ENCODE measurements at places on chromosomes 5 and 9.

- DNase-seq, result peak; percentile 45
Measured at GRCh38 chr5:111223787-111224560, at the start of gene CAMK4. TSS of gene CAMK4 (plus strand) at chr5:111224384. CDS start at chr5:111224484, 100 bp downstream.

DNA sequence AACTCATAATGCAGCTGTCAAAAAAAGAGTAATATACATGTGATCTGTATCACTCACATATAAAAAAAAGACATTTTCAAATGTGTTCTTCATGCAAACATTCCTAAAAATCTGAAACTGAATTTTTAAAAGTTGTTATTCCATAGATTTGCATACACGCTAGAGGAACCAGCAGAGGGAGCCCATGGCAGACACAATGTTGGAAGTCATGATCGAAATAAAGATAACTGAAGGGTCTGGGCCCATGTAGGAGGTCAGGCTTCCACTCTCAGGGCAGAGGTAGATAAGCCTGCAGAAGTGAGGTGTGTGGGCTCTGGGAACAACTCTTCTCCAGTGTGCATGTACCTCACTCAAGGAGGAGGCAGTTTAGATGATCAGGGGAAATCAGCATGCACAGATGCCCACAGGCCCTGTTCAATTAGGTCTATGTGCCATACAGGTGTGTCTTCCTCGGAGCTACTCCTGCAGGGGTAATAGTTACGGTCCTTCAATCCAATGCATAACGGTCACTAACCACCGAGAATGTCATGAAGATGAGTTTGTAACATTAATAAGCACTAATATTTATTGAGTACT, 208.6 kb downstream of the EPB41L4A start:
- no peak for DNase-seq

DNA sequence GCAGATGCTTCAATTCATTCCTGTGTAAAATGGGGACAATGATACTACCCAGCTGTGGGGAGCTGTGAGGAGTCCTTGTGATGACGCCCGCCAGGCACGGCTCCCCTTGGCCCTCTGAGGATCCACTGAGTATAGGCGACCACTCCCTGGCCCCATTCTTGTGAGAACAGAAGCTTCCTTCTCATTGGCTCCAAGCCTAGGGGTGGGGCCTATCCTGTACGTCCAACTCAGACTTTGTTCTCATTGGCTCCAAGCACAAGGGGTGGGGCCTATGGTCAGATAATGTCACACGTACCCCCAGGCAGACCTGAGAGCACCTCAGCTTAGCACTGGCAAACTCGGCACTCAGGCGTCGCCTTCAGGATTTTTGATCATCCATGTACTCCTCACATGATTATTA, 232.9 kb upstream of the MVB12B start:
- DNase-seq, result no peak

GRCh38 chr9:33695856-33696255, 99.5 kb upstream of the PRSS3 start:
- DNase-seq, result no peak

DNA sequence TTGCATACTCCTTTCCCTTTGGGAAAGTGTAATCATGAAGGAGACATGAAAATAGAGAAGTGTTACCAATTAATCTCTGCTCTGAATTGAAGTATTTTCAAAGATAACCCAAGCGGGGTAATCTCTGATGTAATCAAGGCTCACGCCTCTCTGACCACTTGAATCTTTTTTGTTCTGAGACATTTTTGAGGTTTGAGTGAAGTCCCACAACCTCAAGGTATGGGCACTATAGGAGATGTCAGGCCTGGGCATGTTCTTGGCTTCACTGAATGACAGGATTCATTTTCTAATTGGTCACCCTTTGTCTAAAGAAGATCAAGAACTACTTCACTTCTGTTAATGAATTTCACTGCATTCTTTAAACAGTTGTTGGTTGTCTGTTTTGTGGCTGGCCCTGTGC, 23.7 kb downstream of the ENHO start:
- no peak for DNase-seq

GRCh38 chr9:2140600-2141223, 125.6 kb downstream of the SMARCA2 start:
- no peak for DNase-seq

DNA sequence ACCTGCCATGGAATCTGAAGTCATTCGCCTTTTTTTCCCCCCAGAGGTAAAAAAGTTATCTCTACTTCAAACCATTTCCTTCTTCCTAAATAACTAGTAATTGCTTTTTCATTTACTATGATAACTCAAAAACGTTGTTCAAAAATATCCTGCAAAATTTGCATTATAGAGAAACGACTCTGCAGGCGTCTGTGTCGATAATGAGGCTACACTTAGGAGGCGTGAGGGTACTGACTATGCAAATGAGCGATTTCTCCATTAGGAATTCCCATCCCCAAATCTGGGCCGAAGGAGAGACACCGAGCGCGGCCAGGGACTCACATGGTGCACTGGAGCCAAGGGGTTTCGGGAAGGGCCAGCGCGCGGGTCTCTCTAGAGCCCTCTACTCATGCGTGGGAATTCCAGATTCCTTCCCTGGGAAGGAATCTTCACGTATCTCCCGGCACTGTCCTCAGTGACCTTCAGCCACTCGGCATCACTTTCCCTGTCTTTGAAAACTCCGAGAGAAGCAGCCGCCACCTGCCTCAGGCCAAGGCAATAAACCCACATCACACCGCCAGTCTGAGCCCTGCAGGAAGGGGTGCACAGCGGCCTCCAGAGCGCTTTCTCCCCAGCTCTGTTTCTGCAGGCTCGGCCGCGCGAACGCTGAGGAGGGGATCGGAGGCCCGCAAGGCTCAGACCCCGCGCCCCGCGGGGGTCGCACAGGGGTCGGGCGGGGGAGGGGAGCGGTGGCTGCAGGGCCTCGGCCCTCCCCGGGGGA, 718 bp upstream of the DENND4C start:
- peak; percentile 38 for DNase-seq

- DNase-seq, result no peak
Measured at GRCh38 chr9:134967547-134967930, 49.8 kb upstream of the FCN1 start.

- DNase-seq, result no peak
Measured at GRCh38 chr9:132644251-132644650, 25.5 kb downstream of the DDX31 start.

GRCh38 chr5:81826128-81826527, 75.2 kb upstream of the SSBP2 start:
- no peak for DNase-seq

DNA sequence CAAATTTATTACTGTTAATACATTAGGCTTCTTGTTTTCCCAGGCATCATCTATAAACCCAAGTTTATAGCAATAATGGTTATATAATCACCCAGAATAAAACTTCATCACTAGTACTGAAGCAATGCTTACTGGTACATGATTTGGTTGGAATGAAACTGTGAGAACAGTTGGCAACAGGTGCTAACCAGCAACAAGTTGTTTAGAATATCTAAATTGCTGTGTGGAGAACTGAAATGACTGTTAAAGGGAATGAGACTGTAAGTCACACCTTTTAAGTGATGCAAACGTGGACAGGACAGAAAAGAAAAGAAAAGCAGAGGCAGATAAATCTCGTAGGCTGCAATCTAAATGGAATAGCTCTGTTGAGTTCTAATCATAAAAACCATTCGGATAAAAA, 2.5 kb downstream of the YIPF5 start:
- DNase-seq, result no peak

- no peak for DNase-seq
Measured at GRCh38 chr5:93120051-93120450, 461.0 kb downstream of the NR2F1-AS1 start.

GRCh38 chr5:57179262-57180200, 5.7 kb downstream of the GPBP1 start:
- DNase-seq, result no peak

DNA sequence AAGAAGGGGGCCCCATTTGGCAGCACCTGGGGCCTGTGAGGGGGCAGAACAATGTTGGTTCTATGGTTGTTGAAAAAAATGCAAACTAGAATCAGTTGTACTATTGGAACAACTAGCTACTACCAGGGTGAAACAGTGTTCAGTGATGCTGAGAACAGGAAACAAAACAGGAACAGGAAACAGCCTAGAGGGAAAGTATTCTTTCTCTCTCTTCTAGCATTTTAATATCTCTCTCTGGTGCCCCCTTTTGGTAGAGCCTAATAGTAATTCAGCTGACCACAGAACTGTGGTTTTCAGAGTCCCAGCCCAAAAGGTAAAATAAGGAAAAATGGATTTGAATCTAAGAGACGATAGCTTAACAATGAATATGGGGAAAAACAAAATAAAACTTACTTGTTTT, 138.0 kb upstream of the KCNN2 start:
- DNase-seq, result no peak

DNA sequence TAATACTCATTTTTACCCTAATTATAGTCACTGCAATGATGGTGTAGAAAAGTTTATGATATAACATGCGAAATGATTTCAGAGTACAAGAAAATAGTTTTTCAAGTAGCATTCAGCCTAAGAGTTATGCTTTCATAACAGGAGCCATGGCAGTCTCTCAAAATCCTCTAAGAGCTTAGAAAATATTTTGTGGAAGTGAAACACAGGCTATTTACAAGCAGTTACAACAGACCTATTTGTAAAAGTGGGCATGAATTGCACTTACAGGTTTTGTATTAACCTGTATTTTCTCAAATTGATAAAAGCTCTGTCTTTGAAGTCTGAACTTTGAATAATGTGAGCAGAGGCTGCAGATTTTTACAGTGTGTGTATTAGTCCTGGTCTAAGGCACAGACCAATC, 523.3 kb downstream of the LRRC70 start:
- no peak for DNase-seq

GRCh38 chr9:108910402-108910801, 23.5 kb downstream of the ELP1 start:
- DNase-seq, result no peak

DNA sequence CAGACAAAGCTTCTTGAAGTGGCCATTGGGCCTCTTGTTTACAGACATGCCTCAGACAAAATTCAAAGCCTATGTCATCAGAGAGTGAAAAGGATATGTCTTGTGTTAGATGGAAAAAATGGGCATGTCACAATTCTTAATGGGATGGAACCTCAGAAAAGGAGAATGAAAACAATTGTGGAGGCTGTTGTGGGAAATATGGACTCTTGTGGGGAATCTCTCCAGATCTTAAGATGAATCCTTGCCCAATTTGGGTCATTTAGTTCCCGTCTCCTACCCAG, 19.5 kb downstream of the SLC22A5 start:
- no peak for DNase-seq

GRCh38 chr9:23258569-23258968, 567.5 kb downstream of the ELAVL2 start:
- no peak for DNase-seq

DNA sequence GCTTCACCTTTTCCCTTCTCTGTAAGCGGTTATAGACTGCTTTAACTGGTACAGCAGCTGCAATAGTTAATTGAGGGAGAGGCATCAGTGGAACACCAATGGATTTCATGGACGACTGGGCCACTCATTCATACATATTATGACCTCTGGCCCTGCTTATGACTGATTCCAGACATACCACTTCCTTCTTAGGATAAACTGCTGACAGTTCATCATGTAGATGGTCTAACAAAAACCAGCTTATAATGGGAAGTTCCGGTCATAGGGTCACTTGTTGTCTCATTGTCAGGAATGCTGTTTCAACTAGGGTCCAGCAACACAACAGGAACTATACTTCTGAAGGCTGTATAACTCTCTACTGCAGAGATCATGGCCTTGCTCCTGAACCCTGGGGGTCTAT, 265.2 kb upstream of the RASA1 start:
- no peak for DNase-seq

DNA sequence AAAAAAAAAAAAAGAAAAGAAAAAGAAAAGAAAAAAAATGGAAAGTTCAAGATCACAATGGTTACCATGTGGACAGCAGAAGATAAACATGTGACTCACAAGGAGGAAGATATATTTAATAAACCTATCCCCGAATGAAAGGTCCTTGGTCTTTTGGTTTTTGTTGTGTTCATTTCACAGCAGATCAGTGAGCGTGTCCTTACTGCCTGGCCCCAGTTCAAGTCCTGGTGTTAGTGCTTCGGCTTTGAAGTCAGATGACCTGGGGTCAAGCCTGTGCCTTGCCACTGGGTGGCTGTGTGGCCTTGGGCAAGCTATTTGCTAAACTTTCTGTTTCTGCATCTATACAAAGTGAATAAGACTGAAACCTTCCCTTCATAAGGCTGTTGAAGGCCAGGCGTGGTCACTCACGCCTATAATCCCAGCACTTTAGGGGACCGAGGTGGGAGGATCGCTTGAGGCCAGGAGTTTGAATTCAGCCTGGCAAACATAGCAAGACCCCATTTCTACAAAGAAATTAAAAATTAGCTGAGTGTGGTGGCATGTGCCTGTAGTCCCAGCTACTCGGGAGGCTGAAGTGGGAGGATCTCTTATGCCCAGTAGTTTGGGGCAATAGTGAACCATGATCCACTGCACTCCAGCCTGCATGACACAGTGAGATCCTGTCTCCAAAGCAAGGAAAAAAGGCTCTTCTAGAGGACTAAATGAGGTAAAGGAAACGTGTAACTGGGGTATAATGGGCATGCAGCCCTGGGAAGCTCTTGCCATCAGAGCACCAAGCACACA, 94.5 kb upstream of the SPATA31D4 start:
- no peak for DNase-seq

GRCh38 chr5:36839489-36840476, 36.8 kb upstream of the NIPBL start:
- no peak for DNase-seq

- no peak for DNase-seq
Measured at GRCh38 chr5:6556802-6557102, 76.1 kb downstream of the NSUN2 start.

DNA sequence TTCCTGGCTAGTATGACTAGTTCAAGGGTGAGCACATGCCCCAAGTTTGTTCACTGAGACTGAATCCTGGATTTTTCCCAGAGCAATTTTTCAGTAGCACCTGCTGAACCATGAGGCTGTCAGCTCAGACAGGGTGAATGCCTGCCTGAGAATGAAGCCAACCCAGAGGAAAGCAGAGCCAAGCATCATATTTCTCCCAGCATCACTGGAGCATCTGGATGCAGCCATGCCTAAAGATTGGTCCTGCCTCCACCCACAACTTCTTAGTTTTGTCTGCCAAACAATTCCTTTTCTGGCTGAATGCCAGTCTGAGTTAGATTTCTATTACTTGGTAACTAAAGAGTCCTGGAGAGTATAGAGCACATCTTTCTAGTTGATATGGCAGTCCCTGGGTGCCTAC, 343.6 kb downstream of the CSNK1G3 start:
- no peak for DNase-seq

DNA sequence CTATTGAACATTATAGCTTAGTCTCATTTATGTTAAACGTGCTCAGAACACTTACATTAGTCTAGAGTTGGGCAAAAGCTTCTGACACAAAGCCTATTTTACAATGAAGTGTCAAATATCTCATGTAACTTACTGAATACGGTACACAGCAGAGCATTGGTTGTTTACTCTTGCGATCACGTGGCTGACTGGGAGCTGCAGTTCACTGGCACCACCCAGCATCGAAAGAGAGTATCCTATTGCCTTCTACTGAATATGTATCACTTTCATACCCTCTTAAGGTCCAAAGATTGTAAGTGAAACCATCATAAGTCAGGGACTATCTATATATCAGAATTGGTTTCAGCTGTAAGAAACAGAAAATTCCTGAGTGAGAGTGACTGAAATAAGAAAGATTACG, 42.6 kb upstream of the OSMR start:
- DNase-seq, result no peak

- DNase-seq, result no peak
Measured at GRCh38 chr5:115873392-115873791, 31.7 kb downstream of the AP3S1 start.

All from stimulated activated CD4-positive, alpha-beta T cell treated with anti-CD3 and anti-CD28 coated beads, Interleukin-12 subunit alpha, Interleukin-12 subunit beta, amount 100 ng/mL, for 24 hours (primary cell).